Spinal cord (tissue), 10 donors: ENCODE measurements at places on chromosomes 6 and 20. TPM values are rescaled to one million over a fixed set of nuclear protein-coding genes. Genes with fewer than 3 reads are reported as not detected.

Gene NELFCD
- 85.7 TPM for polyA plus RNA-seq

Gene JPH2
- polyA plus RNA-seq, result 1.4 TPM

Gene RAET1G
- 1.7 TPM for polyA plus RNA-seq

Gene KIAA1755
- polyA plus RNA-seq, result 45.7 TPM

Gene LIN28B
- polyA plus RNA-seq, result 0.80 TPM

Gene EGFL8
- polyA plus RNA-seq, result 39.1 TPM

Gene BMP7
- 62.0 TPM for polyA plus RNA-seq
